Caki2 (cell line): ENCODE measurements at places on chromosomes 1 and 21.
A peak's percentile ranks its signal among the peaks of the same experiment; 100 is the strongest.

DNA sequence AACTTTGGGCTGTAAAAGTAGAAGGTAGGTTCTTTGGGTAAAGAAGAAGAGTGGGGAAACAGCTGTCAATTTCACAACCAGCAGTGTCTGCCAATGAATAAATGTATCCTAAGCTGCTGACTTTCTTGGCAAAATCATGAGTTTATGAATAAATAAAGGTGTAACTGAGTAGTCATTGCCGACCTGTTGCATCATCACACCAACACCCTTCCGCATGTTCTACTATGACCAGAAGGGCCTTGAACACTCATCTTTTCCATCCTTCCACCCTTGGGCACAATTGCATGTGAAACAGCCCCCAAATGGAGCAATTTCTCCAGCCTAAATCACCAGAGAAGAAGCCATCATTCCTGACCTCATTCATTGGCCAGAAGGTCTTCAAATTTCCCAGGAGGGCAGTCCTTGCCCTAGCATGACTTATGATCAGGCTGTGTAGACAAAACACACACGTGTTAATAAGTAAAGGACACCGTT lies 31.2 kb upstream of the QSOX1 start:
- no peak for DNase-seq

- no peak for DNase-seq
These were observed 3.3 kb upstream of the MEF2D start for GRCh38 chr1:156503698-156504437.

DNA sequence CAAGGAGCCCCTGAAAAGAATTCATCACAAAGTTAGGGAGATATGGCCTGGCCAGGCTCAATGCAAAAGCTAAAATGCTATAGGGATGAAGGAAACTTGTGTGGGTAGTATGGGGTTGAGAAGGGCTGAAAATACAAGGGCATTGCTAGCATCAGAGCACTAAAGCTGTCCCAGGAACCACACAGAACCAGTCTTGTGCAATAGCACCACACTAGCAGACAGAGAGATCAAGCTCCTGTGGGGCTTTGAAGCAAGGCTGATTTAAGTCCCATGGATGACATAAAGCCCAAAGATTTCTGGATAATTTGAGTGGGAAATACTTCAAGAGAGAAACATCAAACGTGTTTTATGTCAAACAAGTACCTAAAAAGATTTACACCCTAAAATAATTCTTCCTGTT lies 97.1 kb downstream of the VAV3 start:
- DNase-seq, result no peak

- no peak for DNase-seq
These were observed 106.5 kb upstream of the RAB3GAP2 start for GRCh38 chr1:220378571-220379302.

GRCh38 chr1:212457740-212458338 lies 25.1 kb downstream of the NENF start:
- DNase-seq, result peak; percentile 43
